Effector memory CD8-positive, alpha-beta T cell (primary cell): ENCODE measurements at places on chromosomes 1 and 21.

GRCh38 chr1:158335213-158335532, 3.8 kb upstream of the CD1B start:
- DNase-seq = no peak

- no peak for DNase-seq
Observed at GRCh38 chr1:11984121-11984520, 3.9 kb downstream of the MFN2 start.

DNA sequence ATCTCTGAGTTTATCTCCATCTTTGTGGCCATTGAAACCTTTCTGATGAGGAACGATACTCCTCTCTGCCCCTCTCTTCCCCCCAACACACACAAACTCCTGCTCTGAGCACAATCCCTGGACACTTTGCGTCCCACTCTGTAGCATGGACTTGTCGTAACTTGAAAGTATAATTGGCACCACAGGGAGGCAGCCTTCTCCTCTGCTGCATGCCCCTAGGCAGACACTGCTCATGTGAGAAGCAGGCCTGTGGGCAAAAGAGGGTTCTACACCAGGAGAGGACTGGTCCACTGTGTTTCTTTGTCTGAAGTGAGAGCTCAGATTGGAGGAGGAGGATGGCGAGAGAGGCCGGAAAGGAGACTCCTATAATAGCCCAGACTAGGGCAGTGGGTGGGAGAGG, 3.8 kb upstream of the PARS2 start:
- DNase-seq = no peak

DNA sequence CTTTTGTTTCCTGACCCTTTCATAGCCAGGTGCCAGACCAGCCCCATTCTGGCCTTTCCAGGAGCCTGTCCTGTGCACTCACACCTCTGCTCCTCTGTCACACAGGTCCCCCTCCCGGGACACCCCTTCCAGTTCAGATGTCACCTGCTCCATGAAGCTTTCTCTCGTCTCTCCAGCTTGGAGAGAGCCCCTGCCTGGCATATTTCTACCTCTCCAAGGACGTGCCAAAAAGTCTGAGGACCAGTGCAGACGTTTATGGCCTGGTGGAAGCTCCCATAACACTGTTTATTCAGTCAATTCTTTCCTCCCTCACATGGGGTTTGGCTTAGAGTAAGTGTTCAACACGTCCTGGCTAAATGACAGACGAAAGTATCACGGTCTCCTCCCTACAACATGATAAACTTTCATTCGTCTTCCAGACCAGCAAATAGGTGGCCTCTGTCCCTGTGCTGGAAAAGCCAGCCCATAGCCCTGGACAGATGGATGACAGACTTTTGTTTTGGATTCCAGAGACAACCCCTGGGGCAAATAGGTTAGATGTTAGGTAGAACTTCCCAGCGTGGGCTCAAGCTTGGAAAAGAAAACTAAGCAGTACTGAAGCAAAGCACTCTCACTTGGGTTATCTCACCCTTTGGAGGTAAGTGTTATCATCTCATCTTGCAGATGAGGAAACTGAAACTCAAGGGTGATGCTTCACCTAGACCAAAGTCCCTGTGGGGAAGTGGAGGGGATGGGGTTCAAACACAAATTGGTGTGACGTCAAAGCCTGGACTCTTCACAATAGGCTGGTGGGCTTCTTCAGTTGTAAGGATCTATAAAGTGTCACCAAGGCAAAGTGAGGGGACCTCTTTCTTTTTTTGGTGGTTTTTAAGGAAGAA, 52.9 kb upstream of the ECE1 start:
- no peak for DNase-seq

DNA sequence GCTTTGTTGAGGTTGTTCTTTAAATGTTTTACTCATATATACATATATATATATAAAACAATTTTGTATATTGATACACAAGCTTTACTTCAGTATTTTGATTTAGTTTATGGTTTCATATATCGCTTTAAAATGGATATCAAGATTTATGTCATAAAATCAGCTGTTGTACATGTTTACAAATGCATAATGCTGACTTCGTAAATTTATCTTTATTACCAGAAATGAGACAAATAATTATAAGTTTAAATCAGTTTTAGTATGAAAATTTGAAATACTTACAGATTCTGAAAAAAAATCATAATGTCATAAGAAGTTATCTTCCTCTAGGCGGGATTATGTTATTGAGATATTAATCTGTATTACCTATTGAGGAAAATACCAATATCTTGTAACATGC, 6.9 kb downstream of the STXBP3 start:
- DNase-seq = no peak

DNA sequence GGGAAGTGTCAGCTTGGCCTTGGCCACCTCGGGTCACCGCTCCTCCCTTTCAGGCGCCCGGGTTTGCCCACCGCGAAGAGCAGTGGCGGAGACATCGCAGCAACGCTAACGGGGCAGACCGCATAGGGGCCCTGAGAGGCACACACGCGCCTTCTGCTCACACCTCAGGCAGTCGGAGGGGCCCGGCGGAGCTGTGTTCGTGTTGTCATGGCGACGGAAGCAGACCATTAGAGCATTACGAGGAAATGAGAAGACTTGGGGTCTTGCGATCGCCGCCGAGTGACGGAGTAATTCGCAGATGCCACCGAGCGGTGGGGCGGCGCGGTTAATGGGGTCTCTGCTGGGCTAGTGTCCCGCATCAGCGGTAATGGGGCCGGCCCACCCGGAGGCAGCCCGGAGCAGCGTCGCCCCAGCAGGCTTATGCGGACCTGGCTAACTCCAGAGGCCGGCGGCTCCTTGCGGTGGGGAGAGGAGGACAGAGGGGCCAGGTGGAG, 144.1 kb downstream of the TNR start:
- DNase-seq = no peak

- DNase-seq = no peak
Observed at GRCh38 chr1:94790670-94791069, 29.5 kb upstream of the SLC44A3 start.

DNA sequence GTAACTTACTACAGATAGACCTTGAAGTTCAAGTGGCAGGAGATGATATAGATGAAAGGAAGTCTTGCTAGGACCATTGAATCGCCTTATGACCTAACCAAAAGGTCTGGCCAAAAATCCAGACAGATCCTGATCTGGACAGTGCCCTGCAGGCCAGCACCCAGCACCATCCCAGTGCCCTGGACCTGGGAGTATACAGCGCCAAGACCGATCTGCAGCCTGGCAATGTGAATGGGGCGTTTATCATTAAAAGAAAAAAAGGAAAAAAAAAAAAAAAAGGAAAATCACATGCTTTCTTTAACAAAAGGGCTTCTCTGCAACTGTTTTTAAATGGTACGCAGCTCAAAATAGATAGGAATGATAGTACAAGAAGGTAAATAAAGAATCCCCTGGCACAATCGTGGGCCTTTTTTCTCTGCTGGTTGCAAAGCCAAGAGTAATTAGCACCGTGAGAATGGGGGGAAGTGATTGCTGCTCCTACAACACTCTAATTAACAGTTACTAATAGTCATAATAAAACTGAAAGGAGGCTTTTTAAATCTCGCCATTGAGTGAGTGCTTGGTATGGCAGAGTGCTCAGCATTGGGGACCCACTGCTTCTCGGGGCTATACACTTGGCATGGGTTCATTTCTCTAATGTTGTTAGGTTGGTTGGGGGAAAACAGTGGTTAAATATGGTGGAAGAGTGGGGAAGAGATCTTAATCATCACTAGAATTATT, 146.7 kb downstream of the KAZN start:
- DNase-seq = no peak

GRCh38 chr1:187451238-187451637, 622.5 kb downstream of the PLA2G4A start:
- no peak for DNase-seq

DNA sequence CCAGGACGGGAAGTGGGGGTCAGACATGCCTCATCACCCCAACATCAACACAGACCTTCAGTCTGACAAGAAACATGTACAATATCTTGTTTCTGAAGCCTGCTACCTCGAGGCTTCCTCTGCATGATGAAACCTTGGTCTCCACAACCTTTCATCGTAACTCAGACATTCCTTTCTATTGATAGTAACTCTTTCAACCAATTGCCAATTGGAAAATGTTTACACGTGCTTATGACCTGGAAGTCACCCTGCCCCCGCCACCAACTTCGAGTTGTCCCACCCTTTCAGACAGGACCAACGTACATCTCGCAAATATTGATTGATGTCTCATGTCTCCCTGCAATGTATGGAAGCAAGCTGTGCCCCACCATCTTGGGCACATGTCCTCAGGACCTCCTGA, 159.5 kb downstream of the ETS2 start:
- no peak for DNase-seq

- no peak for DNase-seq
Observed at GRCh38 chr1:18989896-18990295, 33.4 kb upstream of the IFFO2 start.

DNA sequence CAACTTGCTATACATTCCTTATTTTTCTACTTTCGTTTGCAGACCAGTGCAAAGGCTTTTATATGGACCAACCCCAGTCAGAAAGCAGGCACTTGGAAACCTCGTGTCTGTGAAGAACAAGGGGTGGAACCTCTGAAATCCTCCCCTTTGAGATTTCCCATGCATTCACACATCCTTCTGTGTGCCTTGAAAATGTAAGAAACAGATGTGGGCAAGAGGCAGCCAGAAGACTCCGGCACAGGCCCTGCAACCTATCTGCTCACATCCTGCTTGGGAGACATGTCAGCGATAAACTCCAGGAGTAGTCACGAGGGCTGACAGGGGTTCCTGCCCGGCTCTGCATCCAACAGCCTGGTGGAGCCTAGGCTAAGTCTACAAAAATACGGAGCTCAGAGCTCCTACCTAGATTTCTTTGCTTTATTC, 42.5 kb downstream of the ETS2 start:
- DNase-seq = no peak

GRCh38 chr21:32377506-32377905, 15.3 kb downstream of the URB1 start:
- no peak for DNase-seq

GRCh38 chr1:42154685-42155084, 1.5 kb downstream of the GUCA2B start:
- no peak for DNase-seq

- DNase-seq = no peak
Observed at GRCh38 chr1:236394879-236395229, 768 bp downstream of the EDARADD start.

- no peak for DNase-seq
Observed at GRCh38 chr1:229136822-229137221, 134.1 kb upstream of the RAB4A start.

DNA sequence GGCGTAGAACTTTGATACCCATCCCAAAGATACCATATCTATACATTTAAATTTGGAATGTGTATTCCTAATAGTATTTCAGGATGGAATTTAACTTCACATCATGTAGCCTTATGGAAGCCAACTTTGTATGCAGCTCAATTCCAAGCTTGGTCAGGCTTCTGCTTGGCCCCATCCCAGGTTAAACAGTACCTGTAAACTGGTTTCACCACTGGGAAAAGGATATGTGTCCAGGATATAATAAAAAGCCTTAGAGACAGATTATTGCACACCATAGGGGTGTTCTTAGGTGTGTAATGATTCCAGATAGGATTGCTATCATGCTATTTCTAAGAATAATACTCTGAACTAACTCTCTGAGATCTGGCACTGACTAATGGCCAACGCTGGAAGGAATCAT, 28.1 kb downstream of the ADAM30 start:
- DNase-seq = no peak

DNA sequence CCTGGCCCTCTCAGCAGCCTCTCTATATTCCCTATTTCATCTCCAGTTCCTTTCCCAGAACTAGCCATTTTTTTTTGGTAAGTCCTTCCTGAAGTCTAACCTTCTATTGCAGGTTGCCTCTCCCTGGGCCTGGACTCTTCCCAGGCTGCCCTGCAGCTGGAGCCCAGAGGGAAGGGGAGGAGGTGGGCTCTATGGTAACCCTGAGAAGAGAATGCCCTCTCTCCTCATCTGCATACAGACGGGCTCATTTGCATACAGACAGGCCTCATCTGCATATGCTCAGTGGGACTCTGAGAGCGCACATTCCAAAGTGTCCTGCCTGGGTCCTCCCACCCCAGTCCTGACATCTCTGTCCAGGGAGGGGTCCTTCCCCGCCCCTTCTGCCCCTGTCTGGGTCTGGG, 32.7 kb downstream of the RHBG start:
- no peak for DNase-seq

- DNase-seq = no peak
Observed at GRCh38 chr1:47225430-47226100, 6.5 kb downstream of the TAL1 start.

- no peak for DNase-seq
Observed at GRCh38 chr21:38297871-38298270, 41.1 kb downstream of the KCNJ15 start.

- no peak for DNase-seq
Observed at GRCh38 chr1:184214128-184214527, 162.6 kb downstream of the TSEN15 start.

GRCh38 chr1:192053531-192053971, 104.7 kb upstream of the RGS18 start:
- no peak for DNase-seq

DNA sequence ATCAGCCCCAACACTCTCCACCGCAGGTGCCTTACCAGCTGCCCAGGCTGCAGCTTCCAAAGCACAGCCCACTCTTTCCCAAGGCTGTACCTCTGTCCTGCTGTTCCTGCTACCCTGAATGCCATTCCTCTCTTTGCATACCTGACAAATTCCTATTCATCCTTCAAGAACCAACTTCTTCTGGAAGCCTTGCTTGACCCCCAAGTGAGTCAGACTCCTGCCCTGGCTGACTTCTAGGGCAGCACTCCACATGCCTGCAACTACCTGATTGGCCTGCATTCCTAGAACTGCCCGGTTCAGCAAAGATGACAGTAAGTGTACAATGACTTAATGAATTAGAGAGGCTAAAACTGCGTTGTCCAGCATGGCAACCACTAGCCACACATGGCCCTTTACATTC, 20.8 kb upstream of the PDZK1IP1 start:
- DNase-seq = no peak

DNA sequence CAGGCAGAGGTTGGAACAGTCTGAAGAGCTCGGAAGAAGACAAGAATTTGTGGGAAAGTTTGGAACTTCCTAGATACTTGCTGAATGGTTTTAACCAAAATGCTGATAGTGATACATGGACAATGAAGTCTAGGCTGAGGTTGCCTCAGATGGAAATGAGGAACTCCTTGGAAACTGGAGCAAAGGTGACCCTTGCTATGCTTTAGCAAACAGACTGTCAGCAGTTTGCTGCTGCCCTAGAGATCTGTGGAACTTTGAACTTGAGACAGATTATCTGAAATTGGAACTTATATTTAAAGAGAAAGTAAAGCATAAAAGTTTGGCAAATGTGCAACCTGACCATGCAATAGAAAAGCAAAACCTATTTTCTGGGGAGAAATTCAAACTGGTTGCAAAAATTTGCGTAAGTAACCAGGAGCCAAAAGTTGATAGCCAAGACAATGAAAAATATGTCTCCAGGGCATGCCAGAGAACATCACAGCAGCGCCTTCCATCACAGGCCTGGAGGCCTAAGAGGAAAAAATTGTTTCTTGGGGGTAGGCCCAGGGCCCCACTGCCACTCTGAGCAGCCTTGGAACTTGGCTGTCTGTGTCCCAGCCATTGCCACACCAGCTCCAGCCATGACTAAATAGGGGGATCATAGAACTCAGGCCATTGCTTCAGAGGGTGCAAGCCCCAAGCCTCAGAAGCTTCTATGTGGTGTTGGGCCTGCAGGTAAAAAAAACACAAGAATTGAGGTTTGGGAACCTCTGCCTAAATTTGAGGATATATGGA, 675.3 kb downstream of the LTN1 start:
- no peak for DNase-seq
